Stimulated activated CD8-positive, alpha-beta memory T cell treated with anti-CD3 and anti-CD28 coated beads, Interleukin-4, amount 100 ng/mL, for 24 hours (primary cell): ENCODE measurements at places on chromosomes 7 and 10.

DNA sequence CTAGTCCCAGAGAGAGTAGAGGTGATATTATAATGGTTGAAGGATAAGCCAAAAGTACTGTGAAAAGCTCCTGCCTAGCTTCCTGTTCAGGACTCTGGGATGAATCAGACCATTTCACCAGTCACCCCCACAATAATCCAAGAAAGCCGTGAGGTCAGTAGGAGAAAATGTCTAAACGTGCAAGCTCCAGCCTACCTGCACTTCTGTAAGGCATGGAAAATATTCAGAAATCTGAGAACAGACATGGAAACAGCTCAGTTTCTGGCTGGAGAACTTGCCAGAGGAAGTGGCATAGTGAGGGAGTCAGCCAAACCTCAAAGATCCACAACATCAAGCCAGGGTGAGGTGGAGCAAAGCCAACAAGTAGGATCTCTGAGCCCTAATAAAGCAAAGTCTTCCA is 58.2 kb downstream of the ELAPOR2 start:
- DNase-seq = no peak

DNA sequence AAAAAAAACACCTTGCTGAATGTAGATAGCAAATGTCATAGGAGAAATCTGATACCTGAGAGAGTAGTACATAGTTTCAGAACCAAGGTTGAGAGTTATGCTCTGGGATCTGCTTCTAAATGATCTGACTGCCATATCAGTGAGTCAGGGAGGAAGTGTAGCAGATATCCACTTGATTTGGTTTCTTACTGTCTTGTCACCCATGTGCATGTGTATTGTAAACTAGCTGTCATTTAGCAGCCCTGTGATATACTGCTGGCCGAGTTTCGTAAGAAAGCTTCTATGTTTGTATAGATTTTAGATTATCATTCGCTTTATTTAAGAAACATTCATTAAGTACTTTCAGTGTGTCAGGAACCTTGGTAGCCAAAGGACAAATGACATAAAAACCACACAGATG is 42.0 kb downstream of the SP4 start:
- DNase-seq = no peak

DNA sequence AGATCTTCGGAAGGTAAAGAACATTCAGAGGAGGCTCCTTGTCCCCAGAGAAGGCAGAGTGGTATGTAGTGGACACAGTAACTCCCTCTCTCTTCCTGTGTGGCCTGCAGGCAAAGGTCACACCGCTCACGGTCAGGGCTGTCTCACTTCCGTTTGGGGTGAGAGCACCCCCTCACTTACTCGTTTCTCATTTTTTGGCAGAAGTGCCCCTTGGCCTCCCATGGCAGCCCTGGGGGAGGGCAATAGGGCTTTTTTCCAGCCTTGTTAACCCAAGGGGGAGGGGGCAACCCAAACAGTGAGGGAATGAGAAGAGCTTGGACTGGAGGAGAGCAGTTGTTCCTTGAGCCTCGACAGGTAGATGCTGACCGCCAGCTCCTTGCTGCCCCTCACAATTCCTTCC is 31.8 kb upstream of the SRGN start:
- DNase-seq = no peak

DNA sequence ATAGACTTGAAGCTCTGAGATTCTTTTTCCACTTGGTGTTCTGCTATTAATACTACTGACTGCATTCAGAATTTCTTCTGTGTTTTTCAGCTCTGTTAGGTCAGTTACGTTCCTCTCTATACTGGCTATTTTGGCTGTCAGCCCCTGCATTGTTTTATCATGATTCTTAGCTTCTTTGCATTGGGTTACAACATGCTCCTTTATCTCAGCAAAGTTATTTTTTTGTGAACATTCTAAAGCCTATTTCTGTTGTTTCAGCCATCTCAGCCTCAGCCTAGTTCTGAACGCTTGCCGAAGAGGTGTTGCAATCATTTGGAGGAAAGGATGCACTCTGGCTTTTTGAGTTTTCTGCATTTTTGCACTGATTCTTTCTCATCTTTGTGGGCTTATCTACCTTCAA is 201.5 kb upstream of the GNAI1 start:
- no peak for DNase-seq

GRCh38 chr7:7236041-7236440 is 53.7 kb downstream of the C1GALT1 start:
- no peak for DNase-seq

DNA sequence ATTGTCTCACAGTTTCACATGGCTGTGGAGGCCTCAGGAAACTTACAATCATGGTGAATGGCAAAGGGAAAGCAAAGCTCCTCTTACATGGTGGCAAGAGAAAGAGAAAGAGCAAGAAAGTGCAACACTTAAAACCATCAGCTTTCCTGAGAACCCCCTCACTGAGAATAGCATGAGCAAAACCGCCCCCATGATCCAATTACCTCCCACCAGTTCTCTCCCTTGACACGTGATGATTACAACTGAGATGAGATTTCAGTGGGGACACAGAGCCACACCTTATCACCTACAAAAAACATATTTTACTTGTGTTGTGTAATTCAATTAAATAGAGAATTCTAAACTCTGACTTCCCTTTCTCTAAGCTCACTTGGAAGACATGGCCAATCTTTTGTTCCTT is 80.2 kb downstream of the SEMA3C start:
- no peak for DNase-seq

- no peak for DNase-seq
Measured at GRCh38 chr7:65339257-65339656, 34.4 kb upstream of the ZNF92 start.

- no peak for DNase-seq
Measured at GRCh38 chr10:118342638-118343020, 505 bp upstream of the FAM204A start.

DNA sequence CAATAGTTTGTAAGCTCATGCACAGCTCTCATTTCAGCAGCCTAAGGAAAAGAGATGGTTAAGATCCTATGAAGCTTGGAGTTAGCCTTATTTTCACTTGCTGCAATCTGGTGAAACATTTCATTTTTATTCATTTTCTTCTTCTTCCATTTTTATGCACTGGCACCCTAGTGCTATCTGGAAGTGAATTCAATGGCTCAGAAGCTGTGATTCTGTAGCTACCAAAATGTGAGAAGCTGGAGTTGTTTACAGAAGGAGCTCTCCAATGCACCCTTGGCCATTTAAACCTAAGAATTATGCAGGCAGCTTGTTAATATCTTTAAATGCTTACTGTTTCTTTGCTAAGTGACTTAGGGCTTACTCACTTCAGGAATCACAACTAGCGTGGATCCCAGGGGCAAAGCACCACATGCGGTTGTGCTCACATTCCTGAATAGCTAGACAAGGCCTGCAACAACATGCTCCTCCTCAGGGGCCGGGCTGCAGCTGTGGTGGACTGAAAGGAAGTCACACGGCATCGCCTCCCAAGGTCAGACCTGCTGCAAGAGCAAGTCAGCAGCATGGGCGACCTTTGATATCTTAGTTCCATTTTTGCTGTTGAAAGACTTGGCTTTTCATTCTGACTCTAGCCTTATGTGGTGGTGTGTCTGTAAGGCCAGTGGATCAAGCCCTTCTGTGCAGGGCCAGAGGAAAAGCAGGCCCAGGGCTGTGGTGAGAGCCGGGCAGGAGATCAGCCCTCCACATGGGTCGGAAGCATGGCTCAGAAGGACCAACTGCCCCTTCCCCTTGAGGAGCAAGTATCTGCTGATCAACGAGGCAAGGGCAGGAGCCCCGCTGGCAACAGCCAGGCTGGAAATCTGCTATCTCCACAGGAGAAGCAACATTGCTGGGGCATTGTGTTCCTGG is 91.9 kb upstream of the MBL2 start:
- DNase-seq = no peak

- DNase-seq = no peak
Measured at GRCh38 chr10:30491916-30492515, 58.0 kb downstream of the MAP3K8 start.

GRCh38 chr7:34806831-34807230 is 148.8 kb downstream of the NPSR1 start:
- DNase-seq = no peak

- no peak for DNase-seq
Measured at GRCh38 chr10:114970515-114970914, 32.5 kb downstream of the TRUB1 start.

DNA sequence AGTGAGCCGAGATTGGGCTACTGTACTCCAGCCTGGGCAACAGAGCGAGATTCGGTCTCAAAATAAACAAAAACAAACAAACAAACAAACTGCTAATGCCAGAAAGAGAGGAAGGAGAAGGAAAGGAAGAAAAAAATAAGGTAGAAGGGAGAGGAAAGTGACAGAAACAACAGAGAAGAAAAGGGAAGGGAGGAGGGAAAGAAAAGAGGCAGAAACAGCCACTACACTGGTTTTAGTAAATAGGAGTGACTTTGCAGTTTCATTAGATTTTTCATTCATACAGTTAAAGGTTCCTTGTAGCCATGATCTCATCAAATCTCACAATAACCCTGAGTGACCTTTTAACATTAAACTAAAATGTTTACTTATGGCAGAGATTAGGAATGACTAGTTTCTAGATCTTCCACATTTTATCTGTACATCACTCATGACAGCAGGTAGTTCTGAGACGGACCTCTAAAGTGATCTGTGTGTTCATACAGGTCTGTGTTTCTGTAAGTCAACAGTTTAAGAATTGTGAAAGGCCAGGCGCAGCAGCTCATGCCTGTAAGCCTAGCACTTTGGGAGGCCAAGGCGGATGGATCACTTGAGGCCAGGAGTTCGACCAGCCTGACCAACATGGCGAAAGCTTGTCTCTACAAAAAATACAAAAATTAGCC is 191.3 kb upstream of the KLF14 start:
- no peak for DNase-seq

DNA sequence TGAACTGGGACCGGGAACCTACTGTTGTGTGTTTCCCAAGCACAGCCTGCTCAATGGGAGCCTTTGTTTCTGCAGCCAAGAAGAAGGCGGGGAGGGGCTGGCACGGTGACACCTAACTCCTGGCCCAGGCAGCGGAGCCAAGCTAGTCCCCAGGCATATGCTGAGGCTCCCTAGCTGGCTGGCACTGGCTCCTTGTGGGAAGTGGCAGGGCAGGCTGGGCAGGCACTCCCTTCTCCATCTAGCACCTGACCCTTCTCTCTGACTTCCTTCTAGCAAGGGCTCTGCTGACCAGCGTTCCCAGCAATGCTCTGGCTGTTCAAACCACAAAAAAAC is 325.0 kb downstream of the PLXNA4 start:
- DNase-seq = no peak

GRCh38 chr7:159231017-159231416 is 86.3 kb upstream of the VIPR2 start:
- no peak for DNase-seq

DNA sequence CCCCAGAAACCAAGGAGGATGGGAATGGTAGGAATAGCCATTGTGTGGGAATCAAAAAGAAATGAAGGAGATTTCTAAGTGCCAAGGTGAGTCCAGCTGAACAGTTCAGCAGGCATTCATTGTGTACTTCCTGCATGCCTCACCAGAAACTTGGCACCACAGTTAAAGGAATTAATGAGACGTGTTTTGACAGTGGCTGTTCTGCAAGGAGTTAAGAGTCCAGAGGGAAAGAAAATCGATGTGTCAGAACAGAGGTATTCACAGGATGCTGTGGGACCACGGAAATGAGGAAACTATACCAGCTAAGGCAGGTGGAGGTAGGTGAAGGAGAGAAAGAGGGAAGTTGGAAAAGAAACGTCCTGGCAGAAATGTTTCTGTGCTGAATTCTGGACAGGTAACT is 78.1 kb downstream of the PRKCQ start:
- no peak for DNase-seq

DNA sequence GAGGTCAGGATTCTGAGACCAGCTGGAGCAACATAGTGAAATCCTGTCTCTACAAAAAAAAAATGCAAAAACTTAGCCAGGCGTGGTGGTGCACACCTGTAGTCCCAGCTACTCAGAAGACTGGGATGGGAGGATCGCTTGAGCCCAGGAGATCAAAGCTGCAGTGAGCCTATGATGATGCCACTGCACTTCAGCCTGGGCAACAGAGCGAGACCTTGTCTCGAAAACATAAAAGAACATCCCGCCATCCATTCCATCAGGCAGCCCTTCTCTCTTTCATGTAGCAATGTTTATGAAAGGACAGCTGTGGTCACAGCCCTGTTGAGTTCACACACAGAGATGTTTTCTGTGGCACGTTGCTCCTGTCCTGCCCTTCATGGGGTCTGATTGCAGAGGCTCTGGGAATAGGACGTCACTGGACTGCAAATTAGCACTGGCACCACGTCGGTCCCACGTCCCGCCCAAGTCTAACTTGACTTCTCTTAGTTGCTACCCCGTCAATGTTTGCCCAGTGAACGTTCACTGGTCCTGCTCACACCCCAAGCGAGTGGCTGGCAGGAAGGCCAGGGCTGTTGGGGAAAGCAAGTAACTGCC is 64.5 kb upstream of the MYL10 start:
- DNase-seq = no peak

DNA sequence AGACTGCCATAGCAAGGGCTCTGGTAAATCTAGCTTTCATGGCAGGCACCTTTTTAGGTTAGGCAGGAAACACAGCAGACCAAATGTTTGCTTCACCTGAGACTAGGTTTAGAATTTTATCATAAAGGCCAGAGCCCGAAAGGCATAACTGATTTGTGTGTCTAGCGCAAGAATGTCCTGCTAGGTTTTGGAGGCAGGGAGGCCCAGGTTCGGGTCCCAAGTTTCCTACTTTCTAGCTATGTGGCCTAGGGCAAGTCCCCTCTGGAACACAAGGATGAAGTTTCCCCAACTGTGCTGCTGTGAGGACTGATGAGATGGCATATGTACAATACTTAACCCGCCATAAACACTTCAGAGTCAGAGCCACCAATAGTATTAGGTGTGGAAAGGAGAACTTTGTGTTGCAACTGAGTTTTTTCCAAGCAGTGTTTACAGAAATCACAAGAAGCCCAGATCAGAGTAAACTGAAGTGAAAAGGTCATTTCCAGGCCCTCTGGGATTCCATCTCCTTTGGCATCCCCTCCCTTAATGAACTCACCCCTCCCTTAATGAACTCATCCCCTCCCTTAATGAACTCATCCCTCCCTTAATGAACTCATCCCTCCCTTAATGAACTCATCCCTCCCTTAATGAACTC is 244.9 kb downstream of the SKAP2 start:
- DNase-seq = no peak

DNA sequence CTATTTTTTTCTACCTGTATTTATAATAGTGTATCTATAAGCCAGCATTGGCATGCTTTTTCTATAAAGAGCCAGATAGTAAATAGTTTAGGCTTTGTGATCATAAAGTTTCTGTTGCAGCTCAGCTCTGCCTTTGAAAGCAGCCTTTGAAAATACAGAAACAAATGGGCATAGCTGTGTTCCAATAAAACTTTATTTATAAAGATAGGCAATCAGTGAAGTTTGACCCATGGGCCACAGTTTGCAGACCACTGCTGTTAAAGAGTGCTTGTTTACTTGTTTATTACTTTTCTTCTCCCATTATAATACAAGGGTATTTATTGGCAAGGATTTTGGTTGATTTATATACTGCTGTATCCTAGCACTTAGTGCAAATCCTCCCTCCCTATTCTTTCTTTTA is 72.5 kb downstream of the SRI start:
- no peak for DNase-seq

DNA sequence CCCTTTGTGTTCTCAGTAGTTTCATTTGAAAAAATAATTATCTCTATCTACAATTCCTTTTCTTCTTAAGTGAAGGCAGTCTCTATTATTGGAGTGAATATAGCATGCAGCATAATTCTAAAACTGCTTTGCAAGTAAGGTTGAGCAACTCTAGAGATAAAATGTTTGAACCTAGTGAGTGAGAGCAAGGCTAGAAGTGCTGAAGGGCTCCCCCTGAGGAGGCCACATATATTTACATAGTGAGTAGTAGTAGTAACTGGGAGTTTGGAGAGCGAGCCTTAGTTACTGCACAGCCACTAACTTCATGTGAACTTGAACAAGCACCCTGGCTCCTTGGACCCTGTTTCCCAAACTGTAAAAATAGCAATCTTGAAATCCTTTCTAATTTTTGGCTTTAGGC is 141.5 kb upstream of the DKK1 start:
- no peak for DNase-seq
